Renal cortex interstitium (tissue), 15 donors: ENCODE measurements at places on chromosomes 7 and 10. TPM values are rescaled to one million over a fixed set of nuclear protein-coding genes. Genes with fewer than 3 reads are reported as not detected.

- no peak for DNase-seq
These were observed 197.2 kb downstream of the HECW1 start for GRCh38 chr7:43309706-43310022.

DNA sequence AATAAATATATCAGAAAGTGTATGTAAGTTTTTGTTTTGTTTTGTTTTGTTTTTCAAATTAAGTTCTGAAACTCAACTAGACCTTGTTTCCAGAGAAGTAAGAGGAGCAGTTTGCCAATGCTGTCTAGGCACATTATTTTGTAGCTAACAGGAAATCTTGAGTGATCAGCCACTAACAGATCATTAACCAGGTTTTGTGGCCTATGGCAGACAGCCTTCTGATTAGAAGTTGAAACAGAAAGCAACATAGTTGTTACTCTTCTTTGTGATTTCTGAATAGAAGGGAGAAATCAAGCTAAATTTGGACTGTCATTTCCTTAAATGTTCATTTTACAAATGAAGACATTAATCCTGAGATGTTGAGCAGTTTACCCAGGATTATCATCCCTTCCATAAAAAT is 142.6 kb downstream of the PLXDC2 start:
- DNase-seq: no peak

DNA sequence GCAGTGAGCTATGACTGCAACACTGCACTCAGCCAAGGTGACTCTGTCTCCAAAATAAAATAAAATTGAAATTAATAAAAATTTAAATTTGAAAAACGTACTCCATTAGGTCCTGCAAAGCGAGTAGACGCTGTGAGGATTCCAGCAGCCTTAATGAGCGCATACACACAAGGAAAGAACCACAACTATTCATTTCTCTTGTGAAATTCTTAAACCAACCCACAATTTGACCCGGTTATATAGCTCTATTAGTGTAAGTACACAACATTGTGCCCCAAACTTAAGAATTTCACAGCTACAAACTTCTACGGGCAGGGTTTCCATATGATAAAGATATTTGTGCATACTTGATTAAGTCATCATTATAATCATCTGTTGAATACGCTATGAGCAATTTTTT is 84.4 kb downstream of the PARD3 start:
- no peak for DNase-seq

The BTRC gene
- polyA plus RNA-seq: 23.0 TPM

DNA sequence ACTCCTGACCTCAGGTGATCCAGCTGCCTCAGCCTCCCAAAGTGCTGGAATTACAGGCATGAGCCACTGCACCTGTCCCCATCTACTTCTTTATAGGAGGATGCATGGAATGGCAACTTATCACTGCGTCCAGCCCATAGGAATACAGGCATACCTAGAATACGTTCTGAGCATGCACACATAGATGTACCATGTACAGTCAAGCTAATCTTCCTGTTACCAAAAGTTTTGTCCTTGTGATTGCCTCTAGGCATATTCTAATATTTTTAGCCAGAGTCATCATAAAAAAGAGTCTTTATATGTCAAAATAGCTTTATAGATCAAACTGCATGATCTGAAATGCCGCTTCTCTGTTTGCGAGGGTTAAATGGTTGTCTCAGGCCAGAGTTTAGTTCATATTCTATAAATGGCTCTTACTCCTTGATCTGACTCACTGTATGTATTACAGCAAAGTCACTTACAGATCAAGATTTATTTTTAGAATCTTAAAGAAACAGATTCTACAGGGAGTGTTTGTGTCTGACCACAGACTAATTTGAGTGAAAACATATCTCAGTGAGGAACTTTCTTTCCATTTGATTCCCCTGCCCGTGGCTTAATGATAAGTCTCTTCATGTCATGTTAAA is 210.9 kb downstream of the CREB5 start:
- no peak for DNase-seq

The GBX1 gene
- polyA plus RNA-seq: 0.19 TPM

- DNase-seq: no peak
These were observed 2.9 kb upstream of the IGF2BP3 start for GRCh38 chr7:23472956-23473843.

- no peak for DNase-seq
These were observed 105.7 kb downstream of the SNX10 start for GRCh38 chr7:26397332-26397731.

- no peak for DNase-seq
These were observed 6.3 kb downstream of the RAPGEF5 start for GRCh38 chr7:22350466-22351328.

DNA sequence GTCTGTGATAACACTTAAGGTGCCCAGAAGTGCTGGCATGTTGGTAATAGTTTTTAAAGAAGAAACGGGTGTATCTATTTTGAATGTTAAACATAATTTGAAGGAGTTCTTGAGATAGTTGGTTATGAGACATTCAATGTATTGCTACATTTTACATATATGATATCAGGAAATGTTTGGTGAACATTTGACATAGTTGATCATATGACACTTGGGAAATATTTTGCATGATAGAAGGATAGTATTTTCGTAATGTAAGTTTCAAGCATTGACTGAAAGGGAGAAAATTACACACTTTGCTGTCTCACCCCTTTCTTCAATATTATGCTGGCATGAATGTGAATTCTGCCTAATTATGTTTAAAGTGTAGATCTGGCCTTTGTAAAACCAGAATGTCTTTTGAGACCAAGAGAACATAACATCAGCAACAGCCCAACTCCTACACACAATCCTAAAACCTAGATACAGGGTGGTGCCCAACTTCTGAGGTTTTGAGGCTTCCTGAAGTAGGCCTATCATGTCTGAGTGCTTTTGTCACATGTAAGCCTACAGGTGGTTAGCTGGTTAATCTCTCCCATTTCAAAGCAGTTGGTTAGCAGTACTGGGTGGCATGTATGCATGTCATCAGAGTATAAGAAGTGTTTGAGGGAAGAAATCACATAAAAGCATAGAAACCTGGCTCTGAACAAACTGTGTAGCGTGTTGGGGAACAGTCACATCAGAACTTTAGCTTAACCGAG is 2.1 kb downstream of the ADD3 start:
- no peak for DNase-seq

DNA sequence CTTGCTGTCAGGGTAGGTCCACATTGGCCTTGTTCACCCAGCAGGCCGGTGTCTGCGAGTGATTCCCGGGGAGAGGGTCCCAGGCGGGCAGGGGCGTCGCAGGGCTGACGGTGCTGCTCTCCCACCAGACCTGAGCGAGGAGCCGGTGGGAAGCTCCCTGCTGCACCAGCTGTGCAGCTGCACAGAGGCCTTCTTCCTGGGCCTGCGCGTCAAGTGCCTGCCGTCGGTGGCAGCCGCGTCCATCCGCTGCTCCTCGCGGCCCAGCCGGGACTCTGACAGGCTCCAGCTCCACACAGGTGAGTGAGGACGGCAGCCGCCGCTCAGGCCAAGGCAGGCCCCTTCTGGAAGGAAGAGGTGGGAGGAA is 14.6 kb downstream of the AMZ1 start:
- no peak for DNase-seq

The SPAG6 gene
- 1.5 TPM for polyA plus RNA-seq

The CUX1 gene
- 103 TPM for polyA plus RNA-seq

GRCh38 chr10:95247200-95247880 is 43.5 kb downstream of the PDLIM1 start:
- DNase-seq: no peak

GRCh38 chr7:45923290-45923689 is 2.2 kb upstream of the IGFBP3 start:
- peak; percentile 74 for DNase-seq

DNA sequence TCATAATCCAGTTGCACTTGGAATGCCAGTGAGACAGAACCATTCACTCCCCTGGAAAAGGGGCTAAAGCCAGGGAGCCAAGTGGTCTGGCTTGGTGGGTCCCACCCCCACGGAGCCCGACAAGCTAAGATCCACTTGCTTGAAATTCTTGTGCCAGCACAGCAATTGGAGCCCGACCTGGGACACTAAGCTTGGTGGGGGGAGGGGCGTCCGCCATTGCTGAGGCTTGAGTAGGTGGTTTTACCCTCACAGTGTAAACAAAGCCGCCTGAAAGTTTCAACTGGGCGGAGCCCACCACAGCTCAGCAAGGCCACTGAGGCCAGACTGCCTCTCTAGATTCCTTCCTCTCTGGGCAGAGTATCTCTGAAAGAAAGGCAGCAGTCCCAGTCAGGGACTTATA is 200.7 kb upstream of the NPSR1 start:
- DNase-seq: no peak

The HELLS gene
- polyA plus RNA-seq: 29.7 TPM

DNA sequence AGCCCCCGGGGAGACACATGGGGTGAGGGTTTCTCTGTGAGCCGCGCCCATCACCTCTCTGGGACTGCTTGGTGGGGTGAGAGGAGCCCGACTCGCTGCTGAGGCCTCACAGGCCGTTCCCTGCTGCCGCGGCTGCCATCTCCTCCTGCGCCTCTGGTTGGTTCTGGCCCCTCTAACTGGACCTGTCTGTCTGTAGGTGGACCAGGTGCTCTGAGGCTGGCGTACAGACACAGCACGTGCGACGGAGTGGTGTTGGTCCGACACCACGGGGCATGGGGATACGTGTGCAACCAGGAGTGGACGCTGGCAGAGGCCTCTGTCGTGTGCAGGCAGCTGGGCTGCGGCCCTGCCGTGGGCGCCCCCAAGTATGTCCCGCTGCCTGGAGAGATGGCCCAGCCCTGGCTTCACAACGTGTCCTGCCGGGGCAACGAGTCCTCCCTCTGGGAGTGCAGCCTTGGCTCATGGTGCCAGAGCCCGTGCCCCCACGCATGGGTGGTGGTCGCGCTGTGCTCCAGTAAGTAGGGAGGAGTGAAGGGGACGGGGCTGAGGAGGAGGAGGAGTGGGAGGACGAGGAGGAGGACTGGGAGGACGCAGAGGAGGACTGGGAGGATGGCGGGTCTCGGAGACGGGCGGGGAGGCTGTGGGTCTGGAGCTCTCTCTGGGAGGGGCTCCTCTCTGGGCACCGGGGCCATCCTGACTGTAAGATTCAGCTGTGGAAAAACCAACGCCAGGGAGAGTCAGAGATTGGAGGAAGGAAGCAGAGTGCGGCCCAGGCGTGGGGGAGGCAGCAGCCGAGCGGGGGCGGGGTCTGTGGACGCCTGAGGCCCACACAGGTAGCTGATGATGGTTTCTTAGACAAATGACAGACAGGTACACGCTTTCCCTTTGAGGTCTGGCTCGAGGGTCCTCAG is 2.6 kb downstream of the SCART1 start:
- DNase-seq: no peak

GRCh38 chr7:18698258-18698734 is 202.7 kb downstream of the HDAC9 start:
- DNase-seq: no peak

DNA sequence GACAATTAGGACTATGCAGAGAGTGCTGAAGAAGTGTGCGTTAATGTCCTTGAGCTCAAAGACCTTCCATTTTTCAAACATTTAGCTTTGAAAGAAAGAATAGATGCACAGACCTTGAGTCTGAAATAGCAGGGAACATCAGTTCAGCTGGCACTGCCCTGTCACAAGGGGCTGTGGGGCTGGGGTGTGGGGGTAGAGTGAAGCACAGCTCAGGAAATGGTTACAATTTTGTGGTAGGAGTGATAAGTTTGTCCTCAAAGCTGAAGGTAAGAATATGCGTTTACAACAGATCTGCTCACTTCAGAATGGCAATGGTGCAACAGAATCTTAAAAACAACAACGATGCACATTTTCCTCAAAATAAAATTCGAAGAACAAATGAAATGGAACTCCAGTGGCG is 33.6 kb downstream of the SMKR1 start:
- DNase-seq: no peak

DNA sequence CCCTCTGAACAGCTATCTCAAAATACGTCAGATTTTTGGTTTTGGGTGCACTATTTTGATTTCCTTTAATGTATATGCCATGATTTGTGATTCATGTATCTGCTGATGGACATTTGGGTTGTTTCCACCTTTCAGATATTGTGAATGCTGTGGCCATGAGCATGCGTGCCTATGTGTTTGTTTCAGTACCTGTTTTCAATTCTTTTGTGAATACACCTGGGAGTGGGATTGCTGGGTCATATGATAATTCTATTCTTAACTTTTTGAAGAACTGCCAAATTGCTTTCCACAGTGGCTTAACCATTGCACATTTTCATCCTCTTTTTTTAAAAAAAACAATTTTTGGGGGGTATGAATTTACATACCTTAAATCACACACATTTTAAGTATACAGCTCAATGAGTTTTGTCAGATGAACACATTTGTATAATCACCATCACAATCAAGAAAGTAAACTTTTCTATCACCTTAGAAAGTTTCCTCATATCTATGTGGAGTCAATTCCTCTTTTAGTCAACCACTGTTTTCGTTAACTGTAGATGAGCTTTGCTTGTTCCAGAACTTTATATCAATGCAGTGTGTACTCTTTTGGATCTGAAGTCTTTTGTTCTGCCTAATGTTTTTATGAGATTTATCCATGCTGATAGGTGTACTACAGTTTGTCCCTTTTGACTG is 36.9 kb downstream of the CYP26A1 start:
- no peak for DNase-seq

- no peak for DNase-seq
These were observed 3.3 kb upstream of the TBXAS1 start for GRCh38 chr7:139825666-139826290.

The HOXA5 gene
- polyA plus RNA-seq: 89.0 TPM

The HMX2 gene
- polyA plus RNA-seq: 0.62 TPM
